Stimulated activated CD4-positive, alpha-beta T cell treated with anti-CD3 and anti-CD28 coated beads, Interleukin-4, amount 100 ng/mL, for 24 hours (primary cell): ENCODE measurements at places on chromosomes 2 and 18.

GRCh38 chr2:191642541-191642940 is 35.4 kb upstream of the NABP1 start:
- DNase-seq, result no peak

GRCh38 chr2:84972207-84972783 is 1.3 kb downstream of the KCMF1 start:
- DNase-seq, result no peak

DNA sequence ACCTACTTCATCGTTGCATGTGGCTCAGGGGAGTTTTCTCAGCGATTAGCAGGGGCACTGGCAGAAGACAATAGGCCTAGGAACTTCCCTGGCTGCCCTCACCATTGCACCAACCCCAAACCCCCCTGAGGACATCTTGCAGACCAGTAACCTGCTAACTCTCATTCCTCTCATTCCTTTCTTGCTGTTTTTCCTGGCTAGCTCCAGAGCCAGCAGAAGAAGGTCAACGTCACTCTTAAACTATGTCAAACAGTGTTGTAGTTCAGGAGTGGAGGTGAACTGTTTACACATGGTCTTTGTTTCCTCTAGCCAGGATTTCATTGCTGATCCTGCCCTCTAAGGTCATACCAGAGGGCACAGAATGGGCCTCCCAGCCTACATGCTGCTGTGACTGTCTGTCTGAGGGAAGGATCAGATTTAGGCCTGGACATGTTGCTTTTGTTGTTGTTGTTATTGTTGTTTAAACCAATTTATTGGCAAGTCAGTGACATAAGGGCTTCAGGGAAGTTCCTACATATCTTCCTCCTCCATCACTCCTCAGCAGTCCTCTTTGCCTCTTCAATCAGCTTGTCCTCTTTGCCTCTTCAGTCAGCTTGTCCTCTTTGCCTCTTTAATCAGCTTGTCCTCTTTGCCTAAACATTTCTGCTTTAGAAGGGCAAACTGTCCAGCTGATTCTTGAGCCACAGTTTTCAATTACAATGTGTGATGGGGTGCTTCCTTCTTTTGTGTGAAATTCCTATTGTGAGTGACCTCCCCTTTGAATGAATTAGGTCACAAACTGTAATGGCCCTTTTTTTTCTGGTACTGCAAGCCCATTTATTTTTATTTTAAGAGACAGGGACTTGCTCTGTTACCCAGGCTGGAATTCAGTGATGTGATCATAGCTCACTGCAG is 471.9 kb upstream of the TNP1 start:
- no peak for DNase-seq

GRCh38 chr2:9115229-9115628 is 91.4 kb upstream of the ASAP2 start:
- DNase-seq, result no peak

GRCh38 chr2:219001100-219001576 is 7.9 kb upstream of the CRYBA2 start:
- DNase-seq, result no peak

GRCh38 chr18:59265246-59265973 is 7.8 kb downstream of the RAX start:
- DNase-seq, result peak; percentile 20

- no peak for DNase-seq
Measured at GRCh38 chr2:5938566-5938896, 246.3 kb downstream of the SOX11 start.

DNA sequence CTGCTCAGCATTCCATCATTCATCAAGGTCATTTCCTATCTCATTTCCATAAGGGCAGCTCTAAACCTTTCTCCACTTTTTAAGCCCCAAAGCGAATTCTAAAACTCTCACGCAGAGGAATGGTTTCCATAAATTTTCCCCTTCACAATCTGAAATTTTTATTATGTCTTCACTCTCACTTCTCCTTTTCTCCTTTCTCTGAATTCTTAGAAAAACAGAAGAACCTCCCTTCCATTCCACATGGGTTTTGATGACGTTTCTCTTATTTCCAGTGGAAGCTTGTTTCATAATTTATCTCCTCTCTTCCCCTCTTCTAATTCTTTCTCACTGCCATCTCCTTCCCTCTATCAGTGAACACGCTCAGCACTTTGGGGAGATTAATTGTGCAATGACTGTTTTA is 97.3 kb downstream of the SPATS2L start:
- DNase-seq, result no peak

- DNase-seq, result no peak
Measured at GRCh38 chr18:48310999-48311398, 98.2 kb downstream of the ZBTB7C start.

DNA sequence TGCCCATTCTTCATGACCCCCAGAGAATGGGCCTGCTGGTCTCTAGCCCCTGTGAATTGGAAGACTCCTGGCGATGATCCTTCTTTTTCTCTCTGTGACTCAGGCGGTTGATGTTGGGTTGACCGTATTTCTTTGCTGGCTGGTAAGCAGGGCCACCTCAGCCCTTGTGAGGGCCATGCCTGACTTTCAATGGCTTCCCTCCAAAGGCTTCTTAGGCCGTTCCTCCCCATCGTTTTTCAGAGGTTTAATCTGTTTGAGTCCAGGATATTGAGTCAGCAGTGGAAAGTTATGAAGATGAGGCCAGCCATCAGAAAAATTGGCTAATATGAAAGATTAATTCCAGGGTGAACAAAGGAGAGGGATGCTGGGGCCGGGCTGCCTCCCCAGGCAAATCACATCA is 13.6 kb downstream of the HPCAL1 start:
- no peak for DNase-seq

GRCh38 chr2:16111838-16112210 is 171.5 kb downstream of the MYCN start:
- no peak for DNase-seq

- no peak for DNase-seq
Measured at GRCh38 chr2:40120957-40121356, 330.9 kb downstream of the SLC8A1 start.

- no peak for DNase-seq
Measured at GRCh38 chr2:109448946-109449788, 164.6 kb downstream of the SEPTIN10 start.

DNA sequence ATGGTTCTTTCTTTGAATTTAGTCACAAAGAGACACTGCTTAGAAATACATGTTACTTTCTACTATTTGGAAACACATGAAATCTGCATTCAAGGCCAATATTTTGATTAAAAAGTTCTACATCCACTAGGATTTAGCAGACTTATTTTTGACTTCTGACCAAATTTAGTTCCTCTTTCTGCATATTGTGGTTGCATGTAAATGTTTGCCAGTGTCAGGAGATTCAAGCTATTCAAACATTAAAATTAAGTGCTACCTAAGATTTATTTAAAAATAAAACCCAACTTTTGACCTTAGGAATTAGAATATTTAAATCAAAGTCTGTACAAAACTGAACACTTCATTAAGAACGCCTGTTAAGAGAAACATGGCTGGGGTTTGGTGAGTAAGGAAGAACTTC is 891.1 kb downstream of the CPS1 start:
- no peak for DNase-seq

- DNase-seq, result no peak
Measured at GRCh38 chr18:13407484-13407883, 188.9 kb downstream of the LDLRAD4 start.

DNA sequence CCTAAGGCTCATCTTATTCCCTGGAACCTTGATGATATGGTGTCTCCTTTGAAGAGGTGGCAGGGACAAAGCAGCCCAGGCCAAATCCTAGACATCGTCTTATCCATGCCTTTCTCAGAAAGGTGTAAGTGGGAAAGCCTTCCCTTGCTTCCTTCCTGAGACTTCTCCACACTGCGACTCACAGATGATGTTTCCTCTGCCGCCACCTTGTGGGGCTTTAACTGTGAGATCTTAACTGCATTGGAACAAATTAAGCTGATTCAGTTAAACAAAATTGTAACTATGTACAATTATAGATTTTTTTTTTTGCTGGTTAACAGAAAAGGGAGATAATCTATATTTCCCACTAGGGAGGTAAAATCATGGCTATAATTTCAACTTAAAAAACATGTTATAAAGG is 10.0 kb upstream of the GCA start:
- peak; percentile 12 for DNase-seq

DNA sequence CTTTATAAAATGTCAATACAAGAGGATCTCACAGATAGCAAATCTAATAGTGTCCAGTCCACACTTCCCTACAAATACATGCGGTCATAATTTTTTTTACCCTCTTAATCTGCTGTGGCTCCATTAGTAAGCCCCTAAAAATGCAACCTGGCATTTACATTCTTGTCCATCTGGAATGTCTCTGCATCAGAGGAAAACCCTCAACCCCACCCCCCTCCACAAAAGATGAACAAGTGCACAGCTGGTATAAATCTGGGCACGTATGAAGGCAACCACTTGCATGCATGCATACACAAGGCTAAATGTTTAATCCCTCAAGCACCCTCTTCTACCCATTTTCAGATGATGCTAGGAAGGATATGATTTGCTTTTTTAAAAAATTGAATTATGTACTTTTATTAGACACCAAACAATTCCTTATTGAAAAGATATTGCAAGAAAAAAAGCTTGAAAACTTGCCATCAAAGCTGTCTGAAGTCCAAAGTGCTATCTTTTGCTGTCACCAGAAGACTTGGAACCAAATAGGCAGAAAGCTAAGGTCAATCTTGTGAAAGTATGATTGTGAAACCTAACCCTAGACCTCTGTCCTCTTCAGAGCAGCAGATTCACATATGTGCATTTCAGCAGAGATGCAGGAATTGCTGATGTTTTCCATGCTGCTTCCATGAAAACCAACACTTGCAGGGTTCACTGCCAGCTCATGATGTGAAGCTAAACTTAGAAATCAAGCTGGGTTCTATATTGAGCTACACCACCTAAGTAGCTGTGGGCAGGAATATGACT is 39.0 kb downstream of the IRS1 start:
- no peak for DNase-seq

DNA sequence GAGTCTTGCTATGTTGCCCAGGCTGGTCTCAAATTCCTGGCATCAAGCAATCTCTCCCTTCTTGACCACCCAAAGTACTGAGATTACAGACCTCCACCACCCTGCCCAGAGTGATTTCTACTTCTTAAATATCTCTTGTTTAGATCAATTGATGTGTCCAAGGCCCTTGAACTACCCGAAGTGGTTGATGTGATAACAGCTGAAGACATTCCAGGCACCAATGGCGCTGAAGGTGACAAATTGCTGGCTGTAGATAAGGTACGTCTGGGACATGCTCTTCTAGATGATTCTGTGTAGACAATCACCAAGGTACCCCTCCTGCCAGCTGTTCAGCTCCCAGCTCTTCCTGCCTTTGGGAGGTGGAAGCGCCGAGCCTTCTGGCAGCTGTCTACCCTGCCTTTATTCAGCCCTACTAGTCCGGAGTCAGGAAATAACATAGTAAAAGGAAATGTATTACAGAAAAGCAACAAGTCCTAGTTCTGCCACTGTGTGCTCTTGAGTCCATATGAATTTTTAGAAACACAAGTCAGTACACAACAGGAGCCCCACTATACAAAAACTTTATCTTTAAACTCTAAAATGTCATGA is 61.3 kb upstream of the BZW1 start:
- DNase-seq, result no peak

DNA sequence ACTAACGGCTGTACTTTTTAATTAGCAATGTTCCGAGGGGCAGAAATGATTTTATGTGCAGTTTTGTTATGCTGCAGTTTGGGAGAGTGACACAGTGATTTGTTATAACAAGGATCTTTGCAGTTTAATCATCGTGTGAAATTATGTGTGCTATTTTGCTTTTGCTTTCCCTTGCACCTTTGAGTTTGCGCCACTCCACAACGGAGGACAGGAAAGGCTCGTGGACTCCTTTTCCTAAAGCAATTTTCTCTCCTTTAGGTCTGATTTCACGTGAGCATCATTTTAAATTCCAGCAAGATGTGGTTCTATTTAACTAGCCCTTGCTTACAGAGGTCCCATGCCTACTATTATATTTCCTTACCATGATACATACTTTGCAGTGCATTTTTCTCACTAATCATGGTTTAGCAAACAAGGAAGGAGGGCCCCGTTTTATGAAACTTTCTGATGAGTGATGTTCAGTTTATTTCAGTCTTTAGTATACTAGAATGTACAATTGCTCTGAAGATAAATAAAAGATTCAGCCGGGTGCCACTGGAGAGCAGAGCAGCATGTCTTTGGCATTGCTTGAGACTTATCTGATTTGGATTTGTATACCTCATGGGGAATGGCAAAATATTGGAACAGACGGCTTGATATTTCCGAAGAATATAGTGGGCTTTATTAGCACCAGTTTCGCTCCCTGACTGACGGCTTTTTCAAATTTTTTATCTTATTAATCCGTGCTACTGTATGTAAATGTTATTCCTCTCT is 528.2 kb upstream of the FANCL start:
- no peak for DNase-seq

DNA sequence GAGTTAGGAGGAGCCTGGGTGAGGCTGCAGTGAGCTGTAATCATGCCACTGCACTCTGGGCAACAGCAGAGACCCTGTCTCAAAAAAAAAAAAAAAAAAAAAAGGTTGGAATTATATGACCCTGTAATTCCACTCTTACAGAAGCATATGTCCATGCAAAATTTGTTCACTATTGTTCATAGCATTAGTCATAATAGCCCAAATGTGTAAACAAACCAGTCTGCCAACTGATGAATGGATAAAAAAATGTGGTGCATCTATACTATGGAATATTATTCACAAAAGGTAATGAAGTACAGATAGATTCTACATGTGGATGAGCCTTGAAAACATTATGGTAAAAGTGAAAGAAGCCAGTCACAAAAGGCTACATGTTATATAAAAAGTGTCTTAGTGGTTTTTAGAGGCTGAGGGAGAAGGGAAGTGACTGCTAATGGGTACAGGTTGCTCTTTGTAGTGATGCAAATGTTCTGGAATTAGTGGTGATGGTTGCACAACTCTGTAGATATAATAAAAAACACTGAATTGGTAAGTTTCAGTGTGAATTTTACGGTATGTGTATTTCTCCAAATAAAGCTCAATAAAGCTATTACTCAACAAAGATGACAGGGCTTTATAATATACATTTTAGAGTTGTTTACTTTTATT is 9.4 kb downstream of the COA5 start:
- DNase-seq, result no peak

- DNase-seq, result no peak
Measured at GRCh38 chr18:38497266-38497665, 931.7 kb upstream of the CELF4 start.

DNA sequence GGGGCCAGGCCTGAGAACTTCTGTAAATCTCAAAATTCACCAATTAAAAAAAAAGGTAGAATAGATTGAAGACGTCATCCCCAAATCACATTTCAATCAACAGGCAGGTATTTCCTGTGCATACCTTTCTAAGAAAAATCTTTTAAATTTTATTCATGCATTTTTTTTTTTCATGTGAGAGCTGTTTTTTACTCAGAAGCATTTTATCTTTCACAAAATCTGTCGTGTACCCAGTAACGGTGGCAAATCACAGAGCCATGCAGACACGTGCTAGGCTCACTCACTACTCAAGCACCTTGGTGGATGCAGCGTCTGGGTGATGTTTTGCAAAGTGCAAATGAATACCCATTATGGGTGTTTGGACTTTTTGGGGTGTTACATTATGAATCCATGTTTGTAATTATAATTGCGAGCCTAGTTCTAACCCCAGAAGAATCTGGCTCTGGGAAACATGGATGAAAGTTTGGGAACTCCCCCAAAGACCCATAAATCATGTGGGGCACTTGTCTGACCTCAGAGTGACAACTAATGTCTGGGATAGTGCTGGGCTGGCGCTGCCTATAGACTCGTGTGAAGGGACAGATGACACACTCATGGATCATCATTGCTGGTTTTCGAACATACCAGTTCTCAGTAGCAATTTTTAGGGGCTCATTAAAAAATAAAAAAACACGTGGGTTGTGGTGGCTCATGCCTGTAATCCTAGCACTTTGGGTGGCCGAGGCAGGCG is 335.2 kb downstream of the LPIN1 start:
- DNase-seq, result no peak
